ENCODE measurements at places on chromosomes 12 and 14.

DNA sequence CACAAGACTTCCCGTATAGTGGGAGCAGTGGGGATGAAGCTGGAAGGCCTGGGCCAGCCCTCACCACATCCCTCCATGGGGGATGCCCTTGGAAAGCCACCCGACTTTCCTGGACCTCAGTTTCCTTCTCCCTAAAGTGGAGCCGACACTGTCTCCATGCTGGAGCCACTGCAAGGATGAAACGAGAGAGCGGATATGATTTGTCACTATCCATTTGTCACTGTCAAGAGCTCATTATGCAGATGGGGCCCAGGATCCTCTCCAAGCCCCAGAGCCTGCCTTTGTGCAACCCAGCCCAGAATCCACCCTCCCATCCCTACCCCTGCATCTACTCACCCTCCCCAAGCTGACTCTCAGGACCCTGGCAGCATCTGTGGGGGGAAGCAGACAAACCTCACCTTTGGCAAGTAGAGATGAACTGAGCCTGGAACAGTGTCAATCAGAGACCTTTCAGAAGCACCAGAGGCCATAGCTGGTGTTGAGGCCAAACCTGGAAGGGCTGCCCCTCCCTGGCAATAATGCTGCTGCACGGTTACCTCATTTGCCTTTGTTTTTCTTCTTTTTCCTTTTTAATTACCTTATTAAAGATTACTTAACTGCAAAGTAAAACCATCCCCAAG is 287.7 kb upstream of the RTL1 start:
- DNase-seq, result no peak

DNA sequence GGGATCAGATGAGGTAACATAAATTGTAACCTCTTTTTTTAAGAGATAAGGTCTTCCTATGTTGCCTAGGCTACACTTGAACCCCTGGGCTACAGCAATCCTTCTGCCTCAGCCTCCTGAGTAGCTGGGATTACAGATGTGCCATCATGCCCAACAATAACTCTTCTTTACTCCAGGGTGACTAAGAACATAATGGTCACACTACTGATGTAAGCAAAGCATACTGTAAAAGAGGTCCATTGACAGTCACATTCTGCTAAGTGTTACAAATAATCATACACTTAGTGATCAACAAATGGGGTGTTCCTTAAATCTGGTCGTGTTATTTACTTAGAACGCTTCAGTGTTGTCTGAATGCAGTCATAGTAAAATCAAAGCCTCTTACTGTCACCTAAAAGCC is 68.9 kb downstream of the EPS8 start:
- no peak for DNase-seq

- peak; percentile 74 for DNase-seq
Measured at GRCh38 chr12:96399120-96399918, 920 bp downstream of the CDK17 start.

- DNase-seq, result no peak
Measured at GRCh38 chr12:2276288-2277033, 223.7 kb downstream of the CACNA1C start.

- DNase-seq, result no peak
Measured at GRCh38 chr14:52063052-52063462, 5.8 kb downstream of the NID2 start.

- DNase-seq, result no peak
Measured at GRCh38 chr12:68785823-68786222, 22.2 kb upstream of the MDM2 start.

GRCh38 chr12:32569259-32569658 is 109.8 kb upstream of the DNM1L start:
- no peak for DNase-seq

GRCh38 chr14:42407153-42407552 is 800.5 kb downstream of the LRFN5 start:
- no peak for DNase-seq

DNA sequence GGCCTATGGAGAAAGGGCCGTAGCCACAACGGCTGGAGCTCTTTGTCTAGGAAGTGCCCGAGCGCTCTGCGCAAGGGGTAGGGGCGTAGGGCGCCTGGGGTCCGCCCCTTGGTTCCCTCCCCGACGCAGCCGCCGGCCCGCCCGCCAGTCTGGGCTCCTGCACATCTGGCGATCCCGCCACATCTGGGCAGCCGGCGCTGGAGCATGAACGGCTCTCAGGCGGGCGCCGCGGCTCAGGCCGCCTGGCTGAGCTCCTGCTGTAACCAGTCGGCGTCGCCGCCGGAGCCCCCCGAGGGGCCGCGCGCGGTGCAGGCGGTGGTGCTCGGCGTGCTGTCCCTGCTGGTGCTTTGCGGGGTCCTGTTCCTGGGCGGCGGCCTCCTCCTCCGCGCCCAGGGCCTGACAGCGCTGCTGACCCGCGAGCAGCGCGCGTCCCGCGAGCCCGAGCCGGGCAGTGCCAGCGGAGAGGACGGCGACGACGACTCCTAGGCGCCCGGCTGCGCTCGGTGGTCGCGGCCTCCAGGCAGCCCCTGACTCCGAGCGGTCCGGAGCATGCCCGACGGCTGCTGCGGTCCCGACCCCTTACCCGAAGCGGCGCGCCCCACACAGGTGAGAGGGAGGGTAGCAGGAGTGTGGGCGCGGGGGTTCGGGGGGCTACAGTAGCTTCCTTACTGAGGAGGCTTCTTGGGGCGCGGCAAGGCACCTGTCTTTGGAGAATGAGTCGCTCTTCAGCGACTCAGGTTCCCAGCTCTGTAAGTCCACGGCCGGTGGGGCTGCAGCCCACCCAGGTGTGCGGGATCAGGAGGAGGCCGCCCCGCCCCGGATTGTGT is at the start of gene SMIM41:
TSS of gene SMIM41 (plus strand) at position 129 of the 827 bp plus-strand sequence. CDS start at position 205, 76 bp downstream.
- DNase-seq, result no peak

GRCh38 chr12:106205208-106206069 is 42.4 kb downstream of the CKAP4 start:
- DNase-seq, result no peak

DNA sequence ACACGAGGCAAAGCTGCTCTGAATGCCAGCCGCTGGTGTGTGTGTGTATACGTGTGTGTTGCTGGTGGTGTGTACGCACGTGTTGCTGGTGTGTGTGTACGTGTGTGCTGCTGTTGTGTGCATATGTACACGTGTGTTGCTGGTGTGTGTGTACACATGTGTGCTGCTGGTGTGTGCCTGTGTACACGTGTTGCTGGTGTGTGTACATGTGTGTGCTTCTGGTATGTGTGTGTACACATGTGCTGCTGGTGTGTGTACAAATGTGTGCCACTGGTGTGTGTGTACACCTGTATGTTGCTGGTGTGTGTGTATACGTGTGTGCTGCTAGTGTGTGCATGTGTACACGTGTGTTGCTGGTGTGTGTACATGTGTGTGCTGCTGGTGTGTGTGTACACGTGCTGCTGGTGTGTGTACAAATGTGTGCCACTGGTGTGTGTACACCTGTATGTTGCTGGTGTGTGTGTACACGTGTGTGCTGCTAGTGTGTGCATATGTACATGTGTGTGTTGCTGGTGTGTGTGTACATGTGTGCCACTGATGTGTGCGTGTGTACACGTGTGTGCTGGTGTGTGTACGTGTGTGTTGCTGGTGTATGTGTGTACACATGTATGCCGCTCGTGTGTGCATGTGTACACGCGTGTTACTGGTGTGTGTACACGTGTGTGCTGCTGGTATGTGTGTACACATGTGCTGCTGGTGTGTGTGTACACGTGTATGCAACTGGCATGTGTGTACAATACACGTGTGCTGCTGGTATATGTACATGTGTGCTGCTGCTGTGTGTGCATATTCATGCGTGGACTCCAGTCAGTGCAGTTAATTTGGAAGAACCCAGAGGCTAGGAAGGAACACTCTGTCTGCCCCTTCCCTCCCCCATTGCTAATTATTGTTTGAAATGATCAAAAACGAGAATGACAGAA is 47.2 kb downstream of the CACNA2D4 start:
- no peak for DNase-seq

- DNase-seq, result peak; percentile 16
Measured at GRCh38 chr14:101361451-101362433, 199.6 kb upstream of the DIO3 start.

GRCh38 chr14:77660754-77661153 is 44.3 kb upstream of the SPTLC2 start:
- DNase-seq, result no peak

DNA sequence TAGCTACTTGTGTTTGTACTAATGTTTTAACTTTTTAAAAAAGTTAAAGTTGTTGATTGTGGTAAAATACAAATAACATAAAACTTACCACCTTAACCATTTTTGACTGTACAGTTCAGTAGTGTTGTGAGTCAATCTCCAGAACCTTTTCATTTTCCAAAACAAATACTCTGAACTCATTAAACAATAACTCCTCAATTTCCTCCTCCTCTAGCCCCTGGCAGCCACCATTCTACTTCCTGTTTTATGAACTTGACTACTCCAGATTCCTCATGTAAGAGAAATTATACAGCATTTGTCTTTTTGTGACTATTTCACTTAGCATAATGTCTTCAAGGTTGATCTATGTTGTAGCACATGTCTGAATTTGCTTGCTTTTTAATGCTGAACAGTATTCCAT is 299.1 kb upstream of the AMIGO2 start:
- DNase-seq, result no peak

GRCh38 chr14:95513291-95513690 is 3.2 kb downstream of the SYNE3 start:
- DNase-seq, result no peak

- DNase-seq, result no peak
Measured at GRCh38 chr14:53599221-53599945, 357.2 kb downstream of the BMP4 start.

DNA sequence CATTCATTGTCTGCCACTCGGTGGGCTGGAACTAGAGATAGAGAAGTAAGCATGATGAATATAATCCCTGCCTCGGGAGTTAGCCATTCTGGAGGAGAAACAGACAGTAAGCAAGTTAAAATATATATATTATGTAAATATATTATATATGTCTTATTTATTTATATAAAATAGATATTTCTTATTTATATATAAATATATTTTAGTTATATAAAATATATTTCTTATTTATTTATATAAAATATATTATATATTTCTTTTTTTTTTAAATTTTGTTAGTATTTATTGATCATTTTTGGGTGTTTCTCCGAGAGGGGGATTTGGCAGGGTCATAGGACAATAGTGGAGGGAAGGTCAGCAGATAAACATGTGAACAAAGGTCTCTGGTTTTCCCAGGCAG is 78.1 kb upstream of the TBX5 start:
- DNase-seq, result no peak

DNA sequence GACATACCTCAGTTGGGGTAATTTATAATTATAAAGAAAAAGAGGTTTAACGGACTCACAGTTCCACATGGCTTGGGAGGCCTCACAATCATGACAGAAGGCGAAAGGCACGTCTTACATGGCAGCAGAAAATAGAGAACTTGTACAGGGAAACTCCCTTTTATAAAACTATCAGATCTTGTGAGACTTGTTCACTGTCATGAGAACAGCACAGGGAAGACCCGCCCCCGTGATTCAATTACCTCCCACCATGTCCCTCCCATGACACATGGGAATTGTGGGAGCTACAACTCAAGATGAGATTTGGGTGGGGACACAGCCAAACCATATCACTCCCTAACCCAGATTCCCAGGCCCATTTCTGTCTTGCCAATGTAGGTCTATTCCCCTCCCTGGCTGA is 22.1 kb downstream of the MYO1H start:
- DNase-seq, result no peak

DNA sequence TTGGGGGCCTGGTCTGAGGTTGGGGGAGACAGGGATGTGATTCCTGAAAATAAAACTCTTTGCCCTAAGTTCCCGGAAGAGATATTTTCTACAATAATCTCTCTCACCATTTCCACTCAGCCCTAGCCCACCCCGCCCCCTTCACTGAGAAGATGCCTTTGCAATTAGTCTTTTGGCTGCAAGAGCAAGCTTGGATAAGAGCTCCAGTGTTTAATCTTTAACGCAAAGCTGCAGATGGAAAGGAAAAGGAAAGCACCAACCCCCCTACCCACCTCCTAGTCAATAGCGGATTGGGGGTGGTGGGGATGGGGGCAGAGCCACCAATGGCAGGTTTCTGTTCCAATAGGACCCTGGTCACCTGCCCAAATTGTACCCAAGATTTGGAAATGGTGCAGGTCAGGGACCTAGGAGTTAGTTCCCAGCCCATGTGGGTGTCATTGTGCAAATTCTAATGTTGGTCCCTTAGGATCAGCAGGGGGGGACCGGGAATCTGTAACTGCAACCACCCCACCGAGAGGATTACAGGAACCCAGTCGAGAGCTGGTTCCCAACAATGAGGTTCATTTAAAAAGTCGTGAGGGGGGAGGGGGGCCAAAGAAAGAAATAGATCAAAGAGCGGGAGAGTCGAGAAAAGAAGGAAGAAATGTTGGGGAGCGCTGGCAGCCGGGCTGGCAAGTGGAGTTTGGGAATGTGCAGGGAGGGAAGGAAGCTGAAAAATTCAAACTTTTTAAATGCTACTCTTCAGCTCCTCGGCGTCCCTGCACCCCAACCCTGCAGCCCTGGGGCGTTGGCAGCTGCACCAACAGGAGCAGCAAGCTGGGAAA is 1.6 kb downstream of the ZFP36L1 start:
- DNase-seq, result no peak

DNA sequence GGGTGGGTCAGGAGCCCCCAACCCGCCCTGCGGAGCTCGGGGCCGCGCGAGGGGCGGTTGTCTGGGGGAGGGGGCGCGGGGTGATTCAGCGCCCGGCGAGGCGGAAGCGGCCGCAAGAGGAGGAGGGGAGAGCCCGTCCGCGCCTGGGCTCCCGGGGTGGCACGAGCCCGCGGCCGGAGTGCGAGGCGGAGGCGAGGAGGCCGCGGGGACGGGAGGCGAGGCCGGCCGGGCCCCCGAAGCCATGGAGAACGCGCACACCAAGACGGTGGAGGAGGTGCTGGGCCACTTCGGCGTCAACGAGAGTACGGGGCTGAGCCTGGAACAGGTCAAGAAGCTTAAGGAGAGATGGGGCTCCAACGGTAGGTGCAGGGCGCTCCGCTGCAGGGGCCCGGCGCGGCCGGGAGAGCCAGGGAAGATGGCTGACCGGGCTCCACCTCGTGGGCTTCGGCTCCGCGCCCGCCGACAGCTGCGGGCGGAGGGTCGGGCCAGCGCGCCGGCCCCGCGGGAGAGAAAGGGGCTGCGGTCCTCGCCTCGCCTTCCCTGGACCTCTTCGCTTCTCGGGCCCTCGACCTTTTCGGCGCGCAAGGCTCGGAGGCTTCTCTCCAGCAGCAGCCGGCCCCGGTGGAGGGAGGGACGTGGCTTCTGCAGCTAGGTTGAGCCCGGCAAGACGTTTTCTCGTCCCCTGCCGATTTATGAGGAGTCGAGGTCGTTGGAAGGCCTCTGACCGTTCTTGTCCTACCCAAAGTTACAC is 677 bp downstream of the ATP2A2 start:
- DNase-seq, result peak; percentile 69

DNA sequence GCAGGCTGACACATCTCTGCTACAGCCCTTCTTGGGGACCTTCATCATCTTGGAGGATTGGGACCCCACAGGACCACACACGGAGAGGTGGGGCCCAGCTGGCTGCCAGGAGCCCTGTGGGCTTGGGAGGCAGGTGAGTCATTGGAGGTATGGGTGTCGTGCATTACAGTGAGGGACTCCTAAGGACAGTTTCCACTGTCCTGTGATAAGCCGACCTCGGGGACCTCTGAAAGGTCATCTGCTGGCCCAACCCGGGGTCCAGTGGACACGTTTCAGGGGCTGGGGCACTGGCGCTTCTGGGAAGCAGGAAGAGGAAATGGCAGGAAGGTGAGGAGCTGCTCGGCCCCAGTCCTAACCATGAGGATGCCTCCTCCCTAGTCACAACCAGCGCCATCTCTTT is 238.0 kb downstream of the BCL11B start:
- DNase-seq, result no peak

Data from germinal center (tissue), 1 donor.